ENCODE measurements at places on chromosomes 6 and 20.

DNA sequence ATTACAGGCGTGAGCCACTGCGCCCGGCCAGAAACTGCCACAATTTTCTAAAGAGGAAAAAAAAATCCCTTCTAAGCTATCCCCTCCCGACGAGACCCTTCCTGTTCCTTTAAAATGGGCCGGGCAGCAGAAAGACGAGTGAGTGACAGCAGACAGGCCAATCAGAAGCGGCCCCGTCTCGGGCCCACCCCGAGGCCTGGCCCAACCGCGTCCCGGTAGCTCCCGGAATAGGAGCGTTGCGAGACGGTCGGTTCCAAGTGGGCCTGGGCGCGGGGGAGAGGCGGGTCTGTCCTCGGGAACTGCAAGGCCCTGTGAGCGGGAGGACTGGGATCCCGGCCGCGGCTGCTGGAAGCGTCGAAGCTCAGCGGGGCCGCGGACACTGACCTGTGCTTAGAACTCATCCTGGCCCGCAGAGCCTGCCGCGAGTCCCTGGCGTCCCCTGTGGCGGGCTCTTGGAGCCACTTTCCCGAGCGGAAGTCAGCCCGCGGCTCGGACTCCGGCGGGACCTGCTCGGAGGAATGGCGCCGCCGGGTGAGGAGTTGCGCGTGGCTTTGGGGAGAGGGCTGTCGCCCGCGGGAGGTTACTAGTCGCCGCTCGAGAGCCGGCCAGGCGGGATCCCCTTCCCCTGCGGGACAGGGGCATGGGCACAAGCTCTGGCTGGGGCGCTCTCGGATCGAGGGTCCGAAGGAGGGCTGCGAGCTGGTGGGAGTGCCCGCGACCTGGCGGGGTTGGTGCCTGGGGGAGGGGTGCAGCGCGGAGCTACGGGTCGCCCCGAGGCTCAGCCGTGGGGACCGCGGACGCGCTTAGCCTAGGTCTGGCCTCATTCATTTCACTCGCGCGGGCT lies at the start of the genes MROH8 and RPN2:
TSS of gene MROH8 (minus strand) at position 710 of the 844 bp plus-strand sequence.
TSS of gene RPN2 (plus strand) at position 492 of the 844 bp plus-strand sequence. CDS start at position 519, 27 bp downstream.
- DNase-seq: peak; percentile 97

DNA sequence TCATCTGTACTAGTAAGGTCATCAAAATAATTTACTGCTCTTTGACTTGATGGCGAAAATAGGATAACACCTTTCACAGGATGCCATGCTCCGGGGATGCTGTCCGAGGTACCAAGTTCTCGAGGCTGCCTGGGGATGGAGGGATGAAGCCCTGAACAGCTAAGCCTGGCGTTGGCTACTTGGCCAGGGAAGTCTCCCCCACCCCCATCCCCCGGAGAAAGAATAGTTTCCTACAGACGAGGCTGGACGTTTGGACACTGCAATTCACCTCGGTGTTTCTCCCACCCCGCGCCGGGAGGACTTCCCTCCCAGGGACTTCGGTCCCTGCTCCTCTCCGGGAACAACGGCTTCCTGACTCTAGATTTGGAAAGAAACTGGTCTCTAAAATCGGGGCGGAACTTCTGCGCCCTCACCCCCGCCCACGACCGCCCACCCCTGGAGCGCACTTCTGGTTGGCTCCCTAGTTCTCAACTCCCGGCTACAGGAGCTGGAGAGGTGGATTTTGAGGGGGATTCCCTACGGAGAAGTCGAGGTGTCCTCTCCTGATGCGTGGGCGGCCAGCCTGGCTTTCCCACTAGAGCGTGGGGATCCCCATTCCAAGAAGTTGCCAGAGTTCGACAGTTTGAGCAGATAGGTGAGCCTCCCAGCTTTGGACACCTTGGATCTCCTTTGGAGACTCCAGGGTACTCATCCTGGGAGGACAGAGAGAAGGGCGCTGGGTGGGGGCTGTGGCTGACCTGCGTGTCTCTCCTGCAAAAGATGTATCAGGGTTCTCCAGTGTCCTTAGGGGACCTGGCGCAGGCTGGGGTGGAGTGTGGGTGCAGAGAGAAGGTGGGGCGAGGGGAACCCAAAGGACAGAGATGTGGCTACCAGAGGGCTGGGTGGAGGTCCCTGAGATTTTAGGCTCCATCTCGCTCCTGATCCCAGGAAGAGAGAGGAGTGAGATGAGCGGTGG lies 1.1 kb downstream of the PCSK2 start:
- DNase-seq: no peak

GRCh38 chr20:24629668-24630067 lies 160.2 kb downstream of the SYNDIG1 start:
- DNase-seq: no peak

DNA sequence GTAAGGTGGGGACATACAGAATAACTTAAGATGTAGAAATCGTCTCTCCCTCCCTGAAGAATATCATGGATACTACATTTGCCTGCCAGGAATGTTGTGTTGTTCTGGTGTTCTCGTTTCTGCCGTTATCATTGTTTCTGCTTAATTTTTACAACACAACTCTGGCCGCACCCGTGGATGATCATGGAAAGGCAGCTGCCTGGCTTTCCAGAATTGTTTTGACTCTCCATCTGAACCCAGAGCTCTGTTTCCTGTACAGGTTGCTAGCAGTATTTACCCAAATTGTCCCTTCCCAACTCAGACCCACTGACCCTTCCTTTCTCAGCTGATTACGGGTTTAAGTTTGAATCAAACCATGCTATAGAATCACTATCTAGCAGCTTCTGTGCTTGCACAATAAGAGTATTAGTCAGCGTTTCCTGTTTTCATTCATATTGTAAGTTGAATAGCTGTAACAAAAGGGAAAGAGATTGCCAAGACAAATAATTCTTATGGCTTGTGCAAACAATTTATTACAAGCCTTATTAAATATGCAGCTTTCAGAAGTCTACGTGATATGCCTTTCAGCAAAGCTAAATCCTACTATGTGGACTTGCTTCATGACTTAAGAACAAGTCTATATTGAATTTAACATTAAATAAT lies 139.0 kb downstream of the MTHFD1L start:
- no peak for DNase-seq

- DNase-seq: no peak
These were observed 31.2 kb downstream of the SYNE1 start for GRCh38 chr6:152605941-152606340.

DNA sequence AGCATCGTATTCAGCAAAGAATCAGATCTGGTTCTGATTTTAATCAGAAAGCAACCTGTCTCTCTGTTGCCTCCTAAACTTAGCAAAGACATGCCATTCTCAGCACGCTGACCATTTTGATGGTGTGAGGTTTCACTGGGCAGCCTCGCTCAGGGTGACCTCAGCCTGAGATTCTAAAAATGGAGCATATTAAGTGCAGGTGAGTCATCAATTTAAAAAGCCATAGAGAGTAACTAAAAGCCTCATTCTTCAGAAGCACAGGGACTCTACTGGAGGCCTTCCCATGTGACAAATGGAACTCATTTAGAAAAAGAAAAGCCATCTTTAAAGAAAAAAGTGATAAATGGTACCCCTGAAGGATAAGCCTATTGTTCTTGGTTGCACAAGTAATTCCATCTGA lies 91.3 kb downstream of the FILIP1 start:
- DNase-seq: no peak

Measured in stimulated activated CD8-positive, alpha-beta memory T cell treated with anti-CD3 and anti-CD28 coated beads, Interleukin-4, amount 100 ng/mL, for 48 hours (primary cell).